Nephron progenitor cell (in vitro differentiated cells): ENCODE measurements at places on chromosomes 7 and 10.

DNA sequence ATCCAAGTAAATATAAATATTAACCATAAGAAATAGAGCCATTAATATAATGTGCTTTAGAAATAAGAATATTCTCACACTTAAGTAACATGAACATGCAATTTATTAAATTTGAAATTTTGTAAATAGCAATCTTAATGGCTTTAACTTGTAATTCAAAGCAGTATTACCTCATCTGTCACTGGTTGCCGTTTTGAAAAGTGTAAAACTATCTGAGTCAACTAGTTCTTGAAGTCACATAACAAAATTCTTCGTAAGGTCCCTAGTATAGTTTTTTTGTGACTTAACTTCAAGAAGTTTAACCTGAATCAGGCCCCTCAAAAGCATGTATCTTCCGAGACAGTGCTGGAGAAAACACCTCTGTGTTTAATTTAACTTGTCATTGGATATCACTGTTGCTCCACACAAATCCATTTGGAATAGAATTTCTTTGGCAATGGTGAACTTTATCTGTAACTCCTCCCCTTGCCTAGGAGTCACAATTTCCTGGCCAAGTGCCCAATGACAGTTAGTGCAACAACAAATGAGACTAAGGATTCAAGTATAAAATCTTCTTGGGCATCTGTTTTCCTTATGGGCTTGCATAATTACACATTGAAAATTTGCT lies 47.1 kb downstream of the NT5C2 start:
- DNase-seq = no peak

DNA sequence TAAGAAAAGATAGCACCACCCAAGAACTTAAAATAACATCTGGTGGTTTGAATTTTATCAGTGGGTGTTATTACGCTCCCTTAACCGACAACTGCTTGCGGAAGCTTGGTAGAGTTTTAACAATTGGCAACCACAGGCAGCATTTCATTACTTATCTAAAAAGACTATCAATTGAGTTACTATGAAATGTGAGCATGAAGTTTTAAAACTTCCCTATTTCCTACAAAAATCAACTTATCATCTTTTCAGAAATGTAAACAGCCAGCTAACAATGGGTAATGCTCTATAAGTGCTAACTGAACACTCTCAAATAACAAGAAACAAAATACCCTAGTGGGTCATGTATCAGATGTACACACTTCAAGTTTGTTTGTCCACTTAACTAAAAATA lies 68.8 kb downstream of the OSBPL3 start:
- DNase-seq = no peak

DNA sequence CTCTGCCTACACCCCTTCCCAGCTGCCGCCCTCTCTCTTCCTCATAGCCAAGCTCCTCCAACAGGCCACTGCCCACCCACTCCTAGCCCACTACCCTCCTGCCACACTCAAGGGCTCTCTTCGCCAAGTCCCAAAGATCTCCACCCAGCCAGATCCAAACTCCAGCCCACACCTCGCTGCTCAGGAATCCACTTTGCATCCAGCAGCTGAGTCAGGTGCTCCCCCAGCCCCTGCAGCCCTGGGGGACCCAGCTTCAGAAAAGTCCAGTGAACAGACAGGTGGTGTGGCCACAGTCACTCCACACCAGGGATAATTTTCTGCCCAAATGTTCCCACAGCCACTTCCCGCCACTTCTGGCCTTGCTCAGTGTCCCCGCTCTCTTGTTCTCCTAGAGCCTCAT lies 10.9 kb downstream of the OGDHL start:
- no peak for DNase-seq

DNA sequence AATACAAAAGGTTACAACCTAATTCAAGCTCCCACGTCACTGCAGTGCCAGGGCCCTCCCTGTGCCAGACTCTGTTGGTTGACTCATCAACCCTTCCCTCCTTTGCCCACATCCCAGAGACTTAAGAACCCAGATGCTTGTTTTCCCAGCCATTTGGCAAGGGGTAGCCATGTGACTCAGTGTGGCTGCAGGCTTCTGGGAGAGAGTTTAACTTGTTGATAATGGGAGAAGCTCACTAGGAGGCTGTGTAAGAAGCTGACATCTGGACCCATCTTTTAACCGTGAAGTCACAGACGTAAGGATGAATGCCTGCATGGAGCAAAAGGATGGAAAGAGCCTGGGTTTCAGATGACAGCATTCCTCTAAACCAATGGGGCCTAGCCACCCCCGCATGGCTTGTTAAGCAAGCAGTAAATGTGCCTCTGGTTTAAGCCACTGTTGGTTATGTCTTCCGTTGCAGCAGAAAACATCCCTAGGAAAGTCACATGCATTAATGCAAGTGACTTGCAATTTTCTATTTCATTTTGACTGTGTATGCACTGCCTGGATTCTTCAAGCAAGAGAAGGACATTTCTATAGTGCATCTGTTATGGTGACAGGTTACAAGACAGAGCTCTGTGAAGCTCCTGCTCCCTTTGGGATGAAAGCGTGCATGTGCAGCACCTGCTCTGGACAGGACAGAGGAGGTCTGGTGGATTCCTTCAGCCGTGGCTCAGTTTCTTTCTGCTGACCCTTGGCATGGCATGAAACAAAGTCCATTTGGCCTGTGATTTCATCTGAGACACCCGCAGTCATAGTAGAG lies 57.5 kb upstream of the CREB5 start:
- DNase-seq = peak; percentile 59

GRCh38 chr7:28347475-28348318 lies 64.6 kb upstream of the CREB5 start:
- no peak for DNase-seq

DNA sequence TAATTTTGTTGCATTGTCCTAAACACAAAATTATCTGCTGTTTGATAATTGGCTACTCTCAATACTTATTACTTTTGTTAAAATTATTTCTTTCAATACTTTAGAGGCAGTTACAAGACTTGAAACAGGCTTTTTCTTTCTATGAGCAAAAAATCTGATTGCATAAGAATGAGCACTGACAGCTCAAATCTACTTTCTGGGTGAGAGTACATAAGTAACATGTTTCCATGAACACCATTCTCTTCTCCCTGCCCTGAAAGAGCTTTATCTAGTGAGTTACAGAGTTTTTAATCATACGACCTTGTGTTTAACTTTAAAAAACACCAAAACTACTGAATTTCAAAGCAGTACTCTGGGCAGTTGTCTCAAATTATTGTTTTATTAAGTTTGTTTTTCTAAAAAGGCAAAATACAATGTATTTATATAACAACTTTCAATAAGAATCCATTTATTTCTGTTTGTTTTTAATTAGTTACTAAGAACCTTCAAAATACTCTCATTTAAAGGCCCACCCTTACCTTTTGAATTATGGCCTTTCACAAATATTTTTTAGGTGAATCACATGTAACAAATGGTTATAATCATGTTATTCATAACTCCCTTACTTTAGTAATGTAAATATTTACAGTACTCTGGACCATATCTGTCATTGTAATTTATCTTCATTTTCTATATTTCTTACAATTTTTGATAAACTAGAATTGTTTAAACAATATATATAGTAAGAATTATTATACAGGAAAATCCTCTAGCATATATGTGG lies 23.0 kb upstream of the TFAM start:
- no peak for DNase-seq

GRCh38 chr10:33087152-33087551 lies 129.1 kb upstream of the ITGB1 start:
- DNase-seq = no peak

DNA sequence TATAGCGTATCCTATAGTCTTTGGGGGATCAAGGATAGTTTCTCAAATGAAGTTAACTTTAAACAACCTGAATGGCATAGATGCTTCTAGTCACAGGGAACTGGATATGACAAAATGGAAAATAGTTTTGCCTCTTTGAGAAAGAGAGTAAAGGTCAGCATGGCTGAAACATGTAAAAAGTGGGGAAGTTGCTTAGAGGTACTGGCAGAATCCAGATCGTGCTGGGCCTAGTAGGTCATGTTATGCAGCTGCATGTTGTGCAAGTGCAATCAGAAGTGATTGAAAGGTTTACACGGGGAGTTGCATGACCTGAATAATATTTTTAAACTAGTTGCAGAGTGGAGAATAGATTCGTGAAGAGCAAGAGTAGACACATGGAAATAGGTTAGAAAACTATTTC lies 201.1 kb upstream of the HDAC9 start:
- DNase-seq = no peak

GRCh38 chr10:62264702-62265436 lies 3.8 kb downstream of the RTKN2 start:
- peak; percentile 8 for DNase-seq

GRCh38 chr10:104923501-104923900 lies 282.4 kb downstream of the SORCS3 start:
- DNase-seq = no peak

GRCh38 chr7:70317356-70317755 lies 719.1 kb downstream of the AUTS2 start:
- no peak for DNase-seq

GRCh38 chr7:3037259-3037658 lies 6.4 kb downstream of the CARD11 start:
- DNase-seq = no peak

- no peak for DNase-seq
Observed at GRCh38 chr7:23887660-23888059, 177.6 kb downstream of the STK31 start.

DNA sequence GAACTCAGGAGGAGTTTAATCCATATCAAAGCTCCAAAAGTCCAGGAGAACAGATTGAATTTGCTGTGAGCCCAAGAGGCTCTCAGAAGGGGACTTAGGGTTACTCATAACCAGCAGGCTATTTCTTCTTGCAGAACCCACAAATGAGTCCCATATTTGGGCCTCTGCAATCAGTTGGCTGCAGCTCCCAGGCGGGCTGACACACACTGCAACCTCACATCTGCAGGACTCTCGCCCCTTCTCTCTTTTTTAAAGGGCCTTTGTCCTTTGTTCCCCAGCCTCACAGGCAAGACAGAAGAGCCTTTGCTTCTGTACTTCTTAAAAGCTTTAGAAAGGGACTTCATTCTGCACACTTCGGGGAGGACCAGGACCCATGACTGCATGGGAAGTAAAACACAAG lies 26.7 kb downstream of the CREB3L2 start:
- no peak for DNase-seq

DNA sequence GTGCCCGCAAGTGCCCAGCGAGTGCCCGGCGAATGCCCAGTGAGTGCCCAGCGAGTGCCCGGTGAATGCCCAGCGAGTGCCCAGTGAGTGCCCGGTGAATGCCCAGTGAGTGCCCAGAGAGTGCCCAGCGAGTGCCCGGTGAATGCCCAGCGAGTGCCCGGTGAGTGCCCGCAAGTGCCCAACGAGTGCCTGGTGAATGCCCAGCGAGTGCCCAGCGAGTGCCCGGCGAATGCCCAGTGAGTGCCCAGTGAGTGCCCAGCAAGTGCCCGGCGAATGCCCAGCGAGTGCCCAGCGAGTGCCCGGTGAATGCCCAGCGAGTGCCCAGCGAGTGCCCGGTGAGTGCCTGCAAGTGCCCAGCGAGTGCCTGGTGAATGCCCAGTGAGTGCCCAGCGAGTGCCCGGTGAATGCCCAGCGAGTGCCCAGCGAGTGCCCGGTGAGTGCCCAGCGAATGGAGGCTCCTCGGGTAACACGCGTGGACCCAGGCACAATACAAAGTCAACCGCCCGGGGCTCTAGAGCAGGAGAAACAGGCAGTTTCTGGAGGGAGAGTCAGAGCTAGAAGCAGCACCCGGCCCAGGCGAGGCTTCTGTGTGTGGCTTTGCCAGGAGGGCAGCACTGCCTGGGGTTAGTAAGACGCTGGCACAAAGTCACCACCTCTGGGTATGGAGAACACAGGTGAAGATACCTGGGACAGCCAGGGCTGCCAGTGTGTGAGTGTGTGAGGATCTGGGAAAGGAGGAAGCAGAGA lies 38.2 kb upstream of the CFAP46 start:
- DNase-seq = no peak

DNA sequence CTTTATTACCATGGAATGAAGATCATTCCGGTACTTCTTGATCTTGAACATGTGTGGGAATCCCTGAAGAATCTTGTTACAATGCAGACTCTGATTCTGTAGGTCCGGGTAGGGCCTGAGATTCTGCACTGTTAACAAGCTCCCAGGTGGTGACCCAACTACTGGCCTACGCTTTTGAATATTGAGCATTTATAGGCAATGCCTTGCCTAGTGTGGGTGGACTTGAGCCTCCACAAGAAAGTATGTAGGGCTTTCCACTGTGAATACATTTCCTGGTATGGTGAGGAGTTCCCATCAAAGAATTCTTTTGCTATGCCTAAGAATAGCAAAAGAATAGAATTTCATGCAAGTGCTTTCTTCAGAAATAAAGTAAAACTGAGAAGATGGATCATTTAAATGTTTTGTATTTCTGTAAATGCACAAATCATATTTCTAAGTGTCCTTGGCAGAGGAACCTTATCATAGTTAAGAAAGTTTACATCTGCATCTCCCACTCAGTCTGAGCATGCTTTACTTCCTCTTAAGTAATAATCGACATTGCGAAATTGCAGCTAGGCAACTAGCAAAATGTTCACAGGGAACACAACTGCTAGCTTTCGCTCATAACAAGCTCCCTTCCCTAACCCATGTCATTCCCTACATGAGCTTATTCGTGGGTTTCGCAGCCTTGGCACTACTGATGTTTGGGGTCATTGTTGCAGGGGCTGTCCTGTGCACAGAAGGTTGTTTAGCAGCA lies 71.4 kb downstream of the AHR start:
- DNase-seq = no peak

- DNase-seq = no peak
Observed at GRCh38 chr10:98318861-98319260, 50.9 kb upstream of the LOXL4 start.

GRCh38 chr10:57657164-57657765 lies 610.4 kb downstream of the IPMK start:
- peak; percentile 60 for DNase-seq

DNA sequence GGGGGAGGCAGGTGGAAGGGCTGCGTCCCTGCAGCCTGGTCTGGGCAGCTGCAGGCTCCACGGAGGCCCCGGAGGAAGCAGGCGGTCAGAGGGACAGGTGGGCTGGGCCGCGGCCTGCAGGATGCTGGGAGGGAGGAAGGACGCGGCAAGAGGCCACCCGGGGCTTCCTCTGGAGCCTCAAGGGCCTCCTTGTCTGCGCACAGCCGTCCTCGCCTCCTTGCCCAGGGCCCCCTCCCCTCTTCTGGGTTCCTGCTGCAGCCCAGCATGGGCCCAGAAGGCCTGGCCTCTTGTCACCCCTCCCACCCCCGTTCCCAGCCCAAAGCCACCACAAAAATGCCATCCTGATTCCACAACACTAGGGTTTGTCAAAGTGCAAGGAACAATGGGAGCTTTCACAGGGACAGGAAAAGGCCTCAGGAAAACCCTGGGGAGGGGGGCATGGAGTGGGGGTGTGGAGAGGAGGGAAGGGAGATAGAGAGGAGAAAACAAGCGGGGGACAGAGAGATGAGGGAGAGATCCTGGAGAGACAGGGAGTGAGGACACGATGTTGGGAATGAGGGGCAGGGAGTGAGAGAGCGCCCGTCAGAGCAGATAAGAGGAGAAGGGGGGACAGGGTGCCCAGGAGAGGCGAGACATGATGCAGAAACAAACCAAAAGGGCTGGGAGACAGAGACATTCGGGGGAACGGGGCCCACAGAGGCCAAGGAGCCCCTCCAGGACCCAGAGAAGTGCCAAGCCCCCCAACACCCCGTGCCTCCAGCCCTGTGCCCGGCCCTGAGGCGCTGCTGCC lies 41.8 kb downstream of the ZCCHC24 start:
- DNase-seq = peak; percentile 33
